ENCODE measurements at places on chromosomes 1 and 21.
A peak's percentile ranks its signal among the peaks of the same experiment; 100 is the strongest.

DNA sequence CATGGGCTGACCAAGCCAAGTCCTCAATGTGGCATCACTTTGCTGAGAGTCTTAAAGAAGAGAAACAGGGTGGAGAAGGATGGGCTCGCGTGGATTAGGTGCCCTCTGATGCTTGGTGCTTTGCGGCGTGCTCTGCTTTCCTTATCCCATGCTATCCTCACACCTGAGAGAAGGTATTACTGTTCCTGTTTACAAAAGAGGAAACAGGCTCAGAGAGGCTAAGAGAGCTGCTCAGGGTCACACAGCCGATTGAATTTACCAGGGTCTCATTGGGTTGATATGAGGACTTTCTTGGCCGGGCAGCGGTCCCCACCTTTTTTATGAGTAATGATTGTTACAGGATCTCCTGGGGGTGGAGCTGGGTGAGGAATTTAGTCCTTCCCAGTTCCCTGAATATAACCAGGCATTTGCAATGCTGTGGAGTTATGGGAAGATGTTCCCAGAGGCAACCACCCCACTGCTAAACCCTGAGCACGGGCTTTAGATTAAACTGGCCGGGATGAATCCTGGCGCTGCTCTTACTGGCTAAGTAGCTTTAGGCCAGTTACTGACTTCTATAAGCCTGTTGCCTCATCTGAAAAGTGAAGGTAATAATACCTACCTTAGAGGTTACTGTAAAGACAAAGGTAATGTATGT lies 4.5 kb downstream of the ASCL5 start:
- DNase-seq, result no peak

DNA sequence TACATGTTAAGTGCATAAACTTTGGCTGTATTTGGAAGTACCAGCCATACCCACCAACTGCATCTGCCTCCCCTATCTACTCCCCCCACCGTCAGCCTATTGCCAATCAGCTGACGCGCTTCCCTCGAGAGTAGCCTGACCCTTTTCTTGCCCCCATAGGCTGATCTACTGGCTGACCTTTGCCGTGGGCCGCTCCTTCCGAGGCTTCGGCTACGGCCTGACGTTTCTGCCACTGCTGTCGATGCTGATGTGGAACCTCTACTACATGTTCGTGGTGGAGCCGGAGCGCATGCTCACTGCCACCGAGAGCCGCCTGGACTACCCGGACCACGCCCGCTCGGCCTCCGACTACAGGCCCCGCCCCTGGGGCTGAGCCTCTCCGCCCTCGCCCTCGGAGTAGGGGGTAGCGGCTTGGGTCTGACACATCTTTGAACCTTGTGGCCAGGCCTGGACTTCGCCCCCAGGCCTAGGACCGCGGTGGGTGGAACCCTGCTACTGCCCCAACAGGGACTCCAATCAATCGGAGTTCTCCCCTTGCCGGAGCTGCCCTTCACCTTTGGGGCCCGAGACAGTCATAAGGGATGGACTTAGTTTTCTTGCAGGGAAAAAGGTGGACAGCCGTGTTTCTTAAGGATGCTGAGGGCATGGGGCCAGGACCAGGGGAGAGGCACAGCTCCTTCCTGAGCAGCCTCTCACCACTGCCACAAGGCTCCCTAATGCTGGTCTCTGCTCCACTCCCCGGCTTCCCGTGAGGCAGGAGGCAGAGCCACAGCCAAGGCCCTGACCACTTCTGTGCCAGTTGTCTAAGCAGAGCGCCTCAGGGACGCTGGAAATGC lies 4.0 kb downstream of the GLMP start:
- peak; percentile 26 for DNase-seq

DNA sequence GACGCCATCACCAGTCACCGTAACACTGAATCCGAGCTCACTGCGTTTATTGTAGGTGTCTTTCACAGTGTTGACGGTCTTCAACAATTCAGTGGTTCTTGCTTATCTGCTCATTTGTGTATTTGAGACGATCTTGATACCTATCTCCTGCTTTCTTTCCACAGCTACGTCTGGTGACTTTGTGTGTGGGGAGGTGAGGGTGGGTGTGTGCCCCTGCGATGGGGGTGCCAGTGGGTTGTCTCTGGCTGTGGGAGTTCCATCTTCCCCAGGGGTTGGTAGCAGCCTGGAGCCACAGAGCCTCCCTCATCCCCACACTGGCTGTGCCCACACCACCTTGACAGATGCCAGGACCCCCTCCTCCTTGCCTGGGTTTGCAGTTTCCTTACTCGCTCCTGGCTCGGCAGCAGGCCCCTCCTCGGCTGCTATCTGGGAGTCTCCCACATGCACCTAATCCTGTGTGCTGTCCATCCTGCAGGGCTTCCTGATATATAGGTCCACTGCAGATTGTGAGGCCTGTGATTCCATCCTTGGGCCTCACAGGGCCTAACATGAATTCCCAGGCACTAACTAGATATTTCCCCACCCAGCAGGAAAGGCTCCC lies 6.3 kb upstream of the PARP1 start:
- no peak for DNase-seq

DNA sequence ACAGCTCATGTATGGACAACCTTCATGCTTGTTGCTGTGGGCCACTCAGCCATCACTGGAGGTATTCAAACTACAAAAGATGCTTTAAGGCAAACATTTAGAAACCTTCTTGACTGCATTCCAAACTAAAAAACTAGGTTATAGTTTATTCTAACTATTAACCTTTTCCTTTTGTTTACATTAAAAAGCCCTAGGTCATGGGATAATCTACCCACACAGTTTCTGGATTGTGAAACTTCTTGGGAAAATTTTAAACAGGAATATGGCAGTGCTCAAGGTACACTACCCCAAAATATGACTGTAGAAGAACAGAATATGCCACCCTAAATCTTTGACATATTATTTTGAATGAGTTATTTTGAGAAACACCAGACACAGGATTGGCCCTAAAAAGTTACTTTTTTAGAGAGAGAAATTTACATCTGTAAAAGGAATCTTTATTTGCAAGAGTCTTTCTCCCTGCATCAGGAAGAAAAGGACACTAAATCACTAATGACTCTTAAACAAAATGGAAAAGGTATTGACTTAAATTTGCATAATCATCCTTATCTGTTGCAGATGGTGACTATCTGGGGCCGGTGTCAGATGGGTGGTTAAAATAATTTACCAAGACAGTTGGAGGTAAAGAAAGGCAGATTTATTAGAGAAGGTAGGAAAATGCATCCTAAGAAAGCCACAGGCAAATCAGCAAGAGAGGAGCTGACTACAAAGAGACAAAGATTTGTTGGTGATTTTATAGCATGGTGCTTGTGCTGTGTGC lies 25.1 kb upstream of the NUF2 start:
- no peak for DNase-seq

DNA sequence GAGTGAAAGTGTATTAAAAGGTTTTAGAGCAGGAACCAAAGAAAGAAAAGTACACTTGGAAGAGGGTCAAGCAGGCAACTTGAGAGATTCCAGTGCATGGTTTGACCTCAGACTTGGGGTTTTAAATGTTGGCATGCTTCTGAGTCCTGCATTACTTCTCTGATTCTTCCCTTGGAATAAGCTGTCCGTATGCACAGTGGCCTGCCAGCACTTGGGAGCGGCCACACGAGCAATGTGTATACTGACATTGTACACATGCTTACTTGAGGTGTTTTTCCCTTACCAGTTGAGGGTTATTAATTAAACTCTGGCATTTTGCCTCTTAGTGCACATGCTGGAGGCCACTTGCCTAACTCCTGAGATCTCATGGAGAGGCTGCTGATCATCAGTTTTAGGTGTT lies 786.6 kb upstream of the RGS18 start:
- DNase-seq, result no peak

DNA sequence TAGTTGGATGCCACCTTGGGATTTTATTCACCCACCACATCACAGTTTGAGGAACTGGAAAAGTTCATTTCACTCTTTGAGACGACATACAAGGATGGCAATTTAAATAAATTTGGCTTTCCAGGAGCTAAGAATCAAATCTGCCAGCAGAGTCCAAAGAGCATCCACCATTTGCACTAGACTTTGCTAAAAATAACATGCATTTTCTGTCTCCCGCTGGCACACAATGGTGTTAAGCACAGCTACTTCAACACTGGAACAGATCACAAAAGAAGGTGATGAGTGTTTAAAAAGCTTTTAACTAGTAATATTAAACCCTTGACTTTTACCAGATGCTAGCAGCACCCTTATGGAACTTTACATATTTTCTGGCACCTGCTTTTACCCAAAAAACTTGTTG lies 44.6 kb downstream of the MAEL start:
- no peak for DNase-seq

- DNase-seq, result no peak
Measured at GRCh38 chr1:160061369-160062229, 8.4 kb downstream of the KCNJ10 start.

GRCh38 chr1:179323436-179323835 lies 29.8 kb downstream of the SOAT1 start:
- DNase-seq, result no peak

DNA sequence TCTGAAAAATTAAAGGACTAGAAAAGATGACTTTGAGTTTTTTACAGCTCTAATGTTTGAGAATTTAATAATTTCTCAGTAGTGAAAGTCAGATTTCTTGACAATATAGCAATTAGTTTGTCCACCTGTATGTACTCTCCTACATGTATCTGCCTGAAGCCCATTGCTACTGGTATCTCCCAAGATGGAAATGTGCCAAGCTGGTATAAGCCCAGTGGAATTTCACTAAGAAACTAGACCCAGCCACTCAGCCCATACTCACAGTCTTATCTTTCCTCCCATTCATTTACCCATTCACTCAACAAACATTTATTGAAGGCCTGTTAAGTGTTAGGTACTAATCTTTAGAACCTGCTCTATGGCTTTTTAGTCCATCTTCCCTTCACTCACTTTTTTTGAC lies 21.6 kb upstream of the TRIM45 start:
- no peak for DNase-seq

GRCh38 chr1:32365445-32365844 lies 3.1 kb downstream of the TSSK3 start:
- DNase-seq, result no peak

- DNase-seq, result no peak
Measured at GRCh38 chr21:35070436-35070835, 21.3 kb upstream of the RUNX1 start.

DNA sequence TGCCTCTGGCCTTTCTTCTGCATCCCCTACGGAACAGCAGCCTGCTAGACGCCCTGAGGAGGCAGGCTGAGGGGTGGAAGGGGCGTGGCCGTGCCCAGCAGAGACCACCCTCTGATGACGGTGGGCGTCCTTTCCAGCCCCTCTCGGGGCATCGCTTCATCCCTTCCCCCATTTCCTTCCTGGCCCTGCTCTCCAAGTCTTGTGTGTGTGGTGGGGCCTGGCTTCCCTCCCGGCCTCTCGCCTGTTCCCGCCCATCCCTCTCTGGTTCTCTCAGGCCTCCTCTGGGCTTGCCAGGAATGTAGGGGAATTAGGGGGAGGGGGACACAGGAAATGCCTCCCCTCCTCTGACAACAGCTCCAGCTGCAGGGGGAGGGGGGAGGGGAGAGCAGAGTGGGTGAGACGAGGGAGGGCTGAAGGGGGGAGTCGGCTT lies 51.1 kb downstream of the SKI start:
- DNase-seq, result peak; percentile 86

GRCh38 chr1:161047436-161048420 lies 2.0 kb upstream of the USF1 start:
- no peak for DNase-seq

- DNase-seq, result no peak
Measured at GRCh38 chr1:183590244-183591191, at the start of gene NCF2. NCF2 (minus strand) TSS chr1:183590459; CDS start chr1:183590329, 130 bp downstream.

- DNase-seq, result no peak
Measured at GRCh38 chr21:29293495-29293894, 5.2 kb upstream of the BACH1 start.

DNA sequence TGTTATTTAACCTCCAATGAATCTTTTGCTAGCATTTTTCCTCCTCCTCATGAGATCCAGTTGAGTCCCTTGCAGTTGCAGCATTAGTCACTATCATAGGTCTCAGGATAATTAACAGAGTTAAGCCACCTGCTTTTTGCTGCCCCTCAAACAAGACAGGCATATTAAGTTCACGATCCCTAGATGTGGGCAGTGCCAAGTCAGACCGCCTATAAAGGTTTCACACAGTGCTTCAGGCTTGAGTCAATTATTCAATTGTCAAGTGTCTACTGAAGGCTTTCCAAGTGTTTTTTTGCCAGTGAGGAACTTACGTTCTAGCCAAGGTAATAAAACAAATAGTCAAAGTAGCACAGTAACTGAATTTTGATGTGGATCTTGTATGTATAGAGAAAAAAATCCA lies 175.0 kb downstream of the DAB1 start:
- no peak for DNase-seq

GRCh38 chr1:26743426-26744059 lies 44.2 kb upstream of the PIGV start:
- no peak for DNase-seq

DNA sequence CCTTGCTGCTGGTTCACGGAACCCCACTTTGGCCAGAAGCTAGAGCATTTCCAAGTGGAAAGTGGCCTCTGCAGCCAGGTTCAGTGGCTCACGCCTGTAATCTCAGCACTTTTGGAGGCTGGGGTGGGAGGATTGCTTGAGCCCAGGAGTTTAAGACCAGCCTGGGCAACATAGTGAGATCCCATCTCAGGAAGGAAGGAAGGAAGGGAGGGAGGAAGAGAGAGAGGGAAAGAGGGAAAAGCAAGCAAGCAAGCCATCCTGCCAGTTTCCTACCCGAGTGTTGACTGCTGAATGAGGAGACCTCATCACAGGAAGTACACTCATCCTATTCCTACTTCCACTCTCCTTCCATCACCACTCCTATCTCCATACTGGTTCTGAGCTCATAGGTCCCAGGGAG lies 12.8 kb upstream of the KLF17 start:
- DNase-seq, result no peak

DNA sequence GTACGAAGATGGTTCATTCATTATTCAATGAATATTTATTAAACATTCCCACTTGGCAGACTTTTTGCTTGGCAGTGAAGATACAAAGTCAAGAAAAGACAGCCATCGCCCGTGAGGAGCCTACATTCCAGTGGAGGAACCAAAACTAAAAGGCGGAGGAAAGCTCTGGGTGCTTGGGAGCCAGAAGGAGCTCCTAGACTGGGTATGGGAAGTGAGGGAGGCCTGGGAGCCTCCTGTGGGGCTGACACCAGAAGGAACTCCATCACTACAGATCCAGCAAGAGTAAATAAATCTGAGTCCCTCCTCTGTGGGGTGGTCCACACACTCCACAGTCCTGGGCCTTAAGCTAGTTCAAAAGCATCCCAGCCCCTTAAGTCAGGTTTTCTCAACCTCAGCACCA lies 14.9 kb downstream of the RNASEL start:
- DNase-seq, result no peak

- no peak for DNase-seq
Measured at GRCh38 chr1:42689912-42690311, 7.7 kb downstream of the YBX1 start.

GRCh38 chr1:229105109-229105508 lies 165.8 kb upstream of the RAB4A start:
- no peak for DNase-seq

GRCh38 chr1:168092566-168093355 lies 44.0 kb downstream of the GPR161 start:
- DNase-seq, result no peak

DNA sequence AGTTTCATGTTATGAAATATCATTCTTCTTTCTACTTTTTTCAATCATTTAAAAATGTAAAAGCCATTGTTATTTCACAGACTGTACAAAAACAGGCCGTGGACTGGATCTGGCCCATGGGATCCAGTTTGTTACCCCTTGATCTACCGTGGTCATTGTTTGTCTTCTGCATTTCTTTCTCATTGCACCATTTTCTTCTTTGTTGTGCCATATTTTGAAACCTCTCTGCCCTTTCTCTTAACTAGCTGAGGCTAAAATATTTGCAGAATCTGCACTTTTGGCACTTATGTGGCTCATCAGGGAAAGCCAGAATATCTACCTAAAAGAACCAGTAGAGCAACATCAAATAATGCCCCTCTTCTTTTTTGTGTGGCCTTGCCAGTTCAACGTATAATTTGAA lies 50.5 kb downstream of the DNAJC6 start:
- no peak for DNase-seq

All from forelimb muscle (tissue), 1 donor.